ENCODE measurements at places on chromosomes 5 and 9. TPM values are rescaled to one million over a fixed set of nuclear protein-coding genes. Genes with fewer than 3 reads are reported as not detected.

Gene WDR38
- not detected for total RNA-seq

Gene ANKRD34B
- total RNA-seq = not detected

Gene C5
- 1.2 TPM for total RNA-seq

Gene SLC1A1
- 0.05 TPM for total RNA-seq

Gene ZER1
- total RNA-seq = 21.1 TPM

Gene PCA3
- not detected for total RNA-seq

Gene PIP5KL1
- total RNA-seq = 1.1 TPM

Gene IL4
- 56.9 TPM for total RNA-seq

Gene SPATA9
- total RNA-seq = not detected

Gene LRRTM2
- 0.12 TPM for total RNA-seq

Gene BARHL1
- total RNA-seq = not detected

Gene SCAI
- total RNA-seq = 11.7 TPM

Gene ZBTB5
- 9.6 TPM for total RNA-seq

Gene FOXD4L3
- total RNA-seq = not detected

Gene SHROOM1
- 8.3 TPM for total RNA-seq

Gene RGS7BP
- total RNA-seq = not detected
